Stimulated activated CD8-positive, alpha-beta memory T cell treated with anti-CD3 and anti-CD28 coated beads, Interleukin-7, amount 100 ng/mL, for 48 hours (primary cell): ENCODE measurements at places on chromosomes 3 and 15.

GRCh38 chr15:92845126-92845508, 55.0 kb upstream of the CHD2 start:
- DNase-seq = no peak

DNA sequence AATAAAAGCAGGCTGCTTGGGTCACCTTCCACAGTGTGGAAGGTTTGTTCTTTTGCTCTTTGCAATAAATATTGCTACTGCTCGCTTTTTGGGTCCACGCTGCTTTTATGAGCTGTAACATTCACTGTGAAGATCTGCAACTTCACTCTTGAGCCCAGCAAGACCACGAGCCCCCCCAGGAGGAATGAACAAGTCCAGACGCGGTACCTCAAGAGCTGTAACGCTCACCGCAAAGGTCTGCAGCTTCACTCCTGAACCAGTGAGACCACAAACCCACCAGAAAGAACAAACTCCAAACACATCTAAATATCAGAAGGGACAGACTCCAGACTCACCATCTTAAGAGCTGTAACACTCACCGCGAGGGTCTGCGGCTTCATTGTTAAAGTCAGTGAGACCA, 47.5 kb upstream of the CCR4 start:
- DNase-seq = no peak

GRCh38 chr3:177624528-177625495, 427.5 kb upstream of the TBL1XR1 start:
- DNase-seq = no peak

DNA sequence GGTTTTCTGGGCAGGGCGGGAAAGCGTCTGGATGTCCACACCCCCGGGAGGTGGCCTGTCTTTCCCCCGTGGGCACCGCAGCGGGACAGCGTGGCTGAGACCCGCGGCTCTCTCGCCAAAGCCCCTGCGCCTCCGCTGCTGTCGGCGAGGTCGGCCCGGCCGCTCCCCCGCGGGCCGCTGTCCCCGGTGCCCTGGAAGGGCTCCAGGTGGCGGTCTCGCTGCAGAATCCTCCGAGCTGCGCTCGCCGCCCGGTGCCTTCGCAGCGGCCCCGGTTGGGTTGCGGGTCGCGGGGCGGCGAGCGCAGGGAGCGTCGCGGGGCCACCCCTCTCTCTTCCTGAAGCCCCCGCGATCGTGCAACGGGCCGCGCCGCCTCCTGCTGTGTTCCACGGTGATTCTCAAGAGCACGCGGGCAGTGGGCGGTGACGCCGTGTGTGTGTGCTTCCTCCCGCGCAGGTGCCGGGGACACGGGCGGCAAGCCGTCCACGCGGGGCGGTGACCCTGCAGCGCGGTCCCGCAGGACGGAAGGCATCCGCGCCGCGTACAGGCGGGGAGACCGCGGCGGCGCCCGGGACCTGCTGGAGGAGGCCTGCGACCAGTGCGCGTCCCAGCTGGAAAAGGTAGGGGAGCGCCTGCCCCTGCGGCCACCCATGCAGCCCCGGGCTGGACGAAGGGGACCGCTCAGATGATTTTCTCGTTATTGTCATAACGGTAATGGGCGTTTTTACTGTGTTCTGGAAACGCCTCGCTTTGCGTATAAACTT, 54.4 kb downstream of the LRRK1 start:
- no peak for DNase-seq

DNA sequence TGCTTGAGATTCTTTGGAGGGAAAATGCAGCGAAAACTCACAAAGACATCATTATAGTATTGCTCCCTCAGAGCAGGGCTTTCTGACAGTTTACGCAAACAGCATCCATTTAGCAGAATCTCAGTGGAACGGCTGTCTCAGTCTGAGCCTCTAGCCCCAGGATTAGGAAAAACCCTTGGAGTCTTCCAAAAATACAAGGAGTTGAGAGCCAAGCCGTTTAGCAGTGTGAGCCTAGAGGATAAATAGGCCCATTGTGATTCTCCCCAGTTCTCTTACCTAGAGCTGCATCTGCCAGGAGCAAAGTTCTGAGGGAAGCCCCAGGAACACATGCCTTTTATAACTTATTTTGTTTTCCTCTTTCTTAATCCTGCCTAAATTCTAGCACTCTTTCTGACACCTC, 359.6 kb downstream of the NTRK3 start:
- DNase-seq = no peak

GRCh38 chr3:72042397-72043203, 257.7 kb upstream of the PROK2 start:
- no peak for DNase-seq

DNA sequence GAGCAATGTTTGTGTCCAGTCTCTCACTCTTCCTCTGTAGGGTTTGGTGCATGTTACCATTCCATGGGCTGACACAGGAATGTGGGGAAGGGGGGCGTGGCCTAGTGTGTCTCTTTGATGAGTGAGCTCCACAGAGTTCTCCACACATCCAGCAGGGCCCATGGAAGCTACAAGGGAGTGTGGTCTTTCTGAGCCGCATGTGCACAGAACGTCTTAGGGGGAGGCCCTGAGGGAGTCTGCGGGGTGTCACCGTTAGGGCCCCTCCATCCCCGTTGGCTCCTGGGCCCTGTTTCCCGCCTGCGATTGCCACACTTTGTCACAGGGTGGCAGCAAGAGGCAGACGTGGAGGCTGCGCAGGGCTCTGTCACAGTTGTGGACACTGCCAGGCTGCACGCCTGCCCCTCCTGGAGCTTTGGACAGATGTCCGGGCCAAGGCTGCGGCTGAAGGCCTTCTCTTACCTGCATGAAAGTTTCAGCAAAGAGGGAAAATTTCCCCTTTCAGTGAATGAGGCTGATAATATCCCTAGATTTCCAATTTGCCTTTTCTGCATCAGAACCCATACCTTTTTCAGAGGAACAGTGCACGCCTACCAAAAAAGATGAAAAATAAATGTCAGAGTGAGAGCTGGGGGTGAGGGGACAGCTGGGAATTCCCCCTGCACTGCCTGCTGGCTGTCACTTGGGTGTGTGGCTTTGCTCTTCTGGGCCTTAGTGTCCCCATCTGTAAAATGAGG, 24.3 kb downstream of the CACNA2D3 start:
- no peak for DNase-seq

- DNase-seq = no peak
Measured at GRCh38 chr3:165148876-165149441, 47.2 kb downstream of the SLITRK3 start.

DNA sequence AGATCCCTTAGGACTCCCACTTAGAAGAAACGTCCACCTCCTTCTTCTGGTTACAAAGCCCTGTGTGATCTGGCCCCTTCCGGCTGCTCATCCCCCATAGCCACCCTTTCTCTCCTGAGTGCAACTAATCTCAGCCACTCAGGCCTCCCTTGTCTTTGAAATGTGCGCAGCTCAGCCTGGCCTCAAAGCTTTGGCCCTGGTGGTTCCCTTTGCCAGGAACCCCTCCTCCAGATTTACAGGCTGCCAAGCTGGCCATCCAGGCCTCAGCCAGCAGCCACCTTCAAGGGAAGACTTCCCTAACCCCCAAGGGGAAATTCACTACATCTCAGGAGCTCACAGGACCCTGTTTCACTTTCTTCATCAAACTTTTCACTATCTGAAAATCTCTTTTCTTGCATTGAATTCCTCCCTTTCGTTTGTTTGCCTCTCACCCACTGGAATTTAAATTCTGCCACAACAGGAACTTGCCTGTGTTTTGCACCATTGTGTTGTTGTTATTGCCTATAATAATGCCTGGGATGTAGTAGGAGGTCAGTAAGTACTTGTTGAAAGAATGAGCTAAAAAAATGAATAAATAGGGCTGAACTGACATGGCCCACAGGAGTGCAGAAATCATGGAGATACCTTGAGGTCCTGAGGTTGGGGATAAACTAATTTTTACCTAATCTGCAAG, 109.5 kb upstream of the PFN2 start:
- no peak for DNase-seq

- no peak for DNase-seq
Measured at GRCh38 chr3:104176706-104177105, 1190.0 kb upstream of the ALCAM start.

DNA sequence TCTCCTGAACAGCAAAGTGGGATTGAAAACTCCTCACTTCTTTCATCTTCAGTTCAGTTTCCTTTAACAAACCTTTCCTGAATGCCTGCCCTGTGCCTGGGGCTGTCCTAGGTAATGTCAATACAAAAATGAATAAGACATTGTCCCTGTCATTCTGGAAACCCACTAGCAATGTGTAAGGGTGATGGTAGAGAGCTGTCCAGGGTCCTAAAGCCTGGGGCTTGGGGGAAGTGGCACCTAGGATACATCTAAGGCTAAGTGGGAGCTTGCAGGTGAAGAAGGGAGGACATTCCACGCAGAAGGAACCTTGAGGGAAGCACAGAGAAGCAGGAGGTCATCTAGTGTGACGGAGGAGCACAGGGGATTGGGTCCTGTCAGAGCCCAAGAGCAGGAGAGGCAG, 212.7 kb upstream of the PPP2R3A start:
- DNase-seq = no peak

GRCh38 chr3:42667096-42667522, 13.6 kb downstream of the ZBTB47 start:
- DNase-seq = no peak

DNA sequence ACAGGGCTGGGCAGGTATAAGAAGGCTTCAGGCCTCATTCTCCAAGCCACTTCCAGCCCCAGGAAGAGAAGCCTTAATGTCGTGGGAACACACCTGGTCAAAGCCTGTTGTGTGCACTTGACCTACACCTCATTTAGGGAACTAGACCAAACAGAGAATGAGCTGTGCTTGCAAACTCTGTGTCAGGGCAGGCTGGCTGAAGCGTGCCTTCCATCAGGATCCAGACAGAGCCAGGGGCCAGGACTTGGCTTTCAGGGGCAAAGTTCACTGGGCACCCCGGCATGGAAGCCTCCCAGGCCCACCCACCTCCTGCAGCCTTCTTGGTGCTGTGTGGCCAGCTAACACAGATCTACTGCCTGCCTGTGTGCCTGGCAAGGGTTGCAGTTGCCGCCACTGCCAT, 11.5 kb downstream of the RBPMS2 start:
- no peak for DNase-seq

DNA sequence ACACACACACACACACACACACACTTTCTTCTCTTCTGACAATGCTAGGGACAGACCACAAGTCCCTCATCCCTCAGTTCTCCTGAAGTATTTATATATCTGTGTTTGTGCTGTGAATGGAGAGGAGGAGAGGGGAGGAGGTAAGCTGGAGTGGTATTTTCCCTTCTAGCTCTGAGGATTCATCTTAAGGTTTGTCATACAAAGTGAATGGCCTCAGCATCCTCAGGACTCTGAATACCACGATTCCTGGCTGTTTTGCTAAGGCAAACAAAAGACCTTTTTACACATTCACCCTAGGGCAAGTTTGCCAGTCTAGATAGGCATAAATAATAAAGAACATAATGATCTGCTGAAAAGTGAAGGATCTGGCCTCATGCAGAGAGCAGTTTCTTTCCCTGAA, 65.7 kb upstream of the CHMP2B start:
- DNase-seq = no peak

DNA sequence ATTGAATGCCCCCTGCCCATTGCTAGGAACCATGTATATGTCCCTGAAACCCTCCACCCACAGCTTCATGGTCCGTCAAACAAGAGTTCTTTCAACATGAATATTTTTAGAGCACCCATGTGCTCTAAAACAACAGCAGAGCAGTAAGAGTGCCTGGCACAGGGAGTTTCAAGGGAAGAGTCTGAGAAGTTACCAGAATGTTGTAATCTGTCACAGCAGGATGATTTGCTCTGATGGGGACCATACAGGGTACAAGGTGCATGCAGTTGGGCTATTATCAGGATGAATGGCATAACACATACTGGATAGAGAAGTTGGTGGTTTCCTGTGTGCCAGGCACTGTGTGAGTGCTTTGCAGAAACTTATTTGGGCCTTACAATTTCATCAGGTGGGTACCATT, 27.8 kb upstream of the FLNB start:
- no peak for DNase-seq

- no peak for DNase-seq
Measured at GRCh38 chr15:46383978-46384377, 749.1 kb downstream of the SQOR start.

GRCh38 chr3:16177962-16178627, 3.6 kb downstream of the GALNT15 start:
- peak; percentile 38 for DNase-seq

- no peak for DNase-seq
Measured at GRCh38 chr3:24270204-24270691, 224.4 kb downstream of the THRB start.

DNA sequence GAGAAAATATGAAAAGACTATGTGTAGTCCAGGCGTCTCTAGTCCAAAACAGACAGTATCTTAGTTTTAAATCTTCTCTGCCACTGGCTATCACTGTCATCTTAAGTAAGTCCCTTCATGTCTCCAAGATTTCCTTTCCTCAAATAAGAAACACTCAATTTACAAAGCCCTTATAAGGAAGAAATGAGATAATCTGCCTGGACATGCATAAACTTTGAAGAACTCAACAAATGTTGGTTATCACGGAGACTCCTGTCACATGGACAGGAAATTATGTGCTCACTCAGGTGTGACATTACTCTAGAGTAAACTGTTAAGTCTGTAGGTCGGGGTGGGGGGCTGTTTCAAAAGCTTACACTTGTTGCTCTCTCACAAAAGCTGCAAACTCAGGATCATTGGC, 91.9 kb downstream of the IMPG2 start:
- DNase-seq = no peak

- DNase-seq = no peak
Measured at GRCh38 chr3:143604402-143605185, 243.7 kb downstream of the SLC9A9 start.

DNA sequence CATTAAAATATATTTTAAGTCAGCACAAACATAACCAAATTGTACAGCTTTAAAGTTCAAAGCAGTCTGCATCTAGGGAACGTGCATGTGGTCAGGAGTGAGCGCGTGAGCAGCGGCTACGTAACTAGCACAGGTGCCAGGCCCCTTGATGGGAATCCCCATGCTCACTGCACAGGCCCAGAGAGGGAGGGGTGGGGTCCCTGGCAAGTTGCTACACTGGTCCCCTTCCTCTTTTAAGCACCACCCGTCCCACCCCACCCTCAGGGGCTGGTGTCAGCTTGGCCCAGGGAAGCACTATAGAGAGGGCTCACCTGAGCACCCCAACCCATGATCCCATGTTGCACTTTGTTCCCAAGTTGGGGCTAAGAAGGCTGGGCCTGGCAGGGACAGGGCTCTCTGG, 835 bp upstream of the GMPPB start:
- DNase-seq = no peak

DNA sequence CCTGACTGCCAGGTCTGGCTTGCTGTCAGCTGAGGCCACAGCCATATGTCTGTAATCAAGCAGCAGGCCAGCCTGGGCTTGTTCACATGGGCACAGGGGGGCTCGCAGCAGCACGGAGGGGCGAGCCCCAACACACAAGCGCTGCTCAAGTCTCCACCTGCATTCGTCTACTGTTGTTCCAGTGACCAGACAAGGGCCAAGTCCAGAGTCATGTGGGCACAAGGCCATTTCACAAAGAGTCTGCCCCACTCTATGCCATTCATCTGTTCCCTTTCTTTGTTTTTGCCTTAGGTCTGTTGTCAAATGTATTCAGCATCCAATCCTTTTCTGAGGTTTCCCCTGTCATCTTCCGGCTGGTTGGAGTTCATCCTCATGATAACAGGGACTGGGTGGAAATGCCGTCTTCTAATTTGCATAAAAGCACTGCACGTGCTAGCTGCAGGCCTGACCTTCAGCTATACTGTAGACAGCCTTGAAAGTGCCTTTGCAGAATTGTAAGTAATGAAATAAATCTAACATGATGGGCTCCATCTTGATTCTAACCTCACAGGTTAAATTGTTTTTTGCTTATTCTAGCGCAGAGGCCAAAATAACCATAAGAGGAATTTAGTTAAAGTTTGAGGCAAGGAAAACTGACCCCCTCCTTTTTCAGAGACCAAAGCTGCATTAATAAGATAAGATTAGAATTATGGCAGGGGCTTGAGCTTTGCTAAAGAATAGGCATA, 28.6 kb upstream of the KBTBD12 start:
- no peak for DNase-seq
